ENCODE measurements at places on chromosomes 1 and 21.

DNA sequence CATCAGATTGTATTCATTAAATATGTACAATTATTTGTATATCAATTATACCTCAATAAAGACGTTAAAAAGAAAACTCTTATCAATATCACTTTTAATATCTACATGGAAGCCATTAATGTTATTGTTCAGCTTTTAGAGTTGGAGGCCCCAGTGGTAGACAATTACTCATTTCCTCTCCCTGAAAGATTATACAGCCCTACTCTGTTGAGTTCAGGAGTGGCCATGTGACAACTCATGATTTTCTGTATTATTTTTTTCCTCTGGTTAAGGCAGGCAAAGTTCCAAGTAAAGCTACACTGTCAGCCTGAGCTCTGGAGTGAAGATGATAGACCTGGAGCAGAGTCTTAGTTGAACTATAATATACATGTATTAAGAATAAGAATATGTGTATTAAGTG, 247.9 kb upstream of the B3GALT2 start:
- no peak overlapping the region for H3K27ac ChIP-seq
- H3K4me1 ChIP-seq = peaks cover 30% of the 10 kb centered on the region
- no peak for DNase-seq
- H3K4me3 ChIP-seq = no peak overlapping the region
- H3K36me3 ChIP-seq = peaks cover 45% of the 10 kb centered on the region

DNA sequence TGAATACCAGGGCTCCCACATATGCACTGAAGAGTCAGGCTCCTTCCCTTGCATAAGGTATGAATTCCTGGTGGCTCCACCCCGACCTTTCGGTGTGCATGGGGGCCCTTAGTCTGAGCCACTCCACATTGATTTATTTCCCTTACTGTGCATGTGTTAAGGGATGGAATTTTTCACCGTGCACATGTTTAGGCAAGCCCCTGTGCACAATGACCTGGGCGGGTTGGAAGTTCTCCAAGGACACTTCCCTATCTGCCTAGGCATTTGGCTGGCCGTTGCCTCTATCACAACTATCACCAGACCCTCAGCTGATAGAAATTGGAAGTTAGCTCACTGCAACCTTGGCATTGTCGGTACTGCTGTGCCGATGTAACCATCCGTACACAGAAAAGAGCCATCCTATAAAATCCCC, 9.7 kb downstream of the S100A6 start:
- DNase-seq = no peak
- peaks cover 12% of the 10 kb centered on the region for H3K4me1 ChIP-seq
- no peak overlapping the region for H3K4me3 ChIP-seq
- no peaks in the 10 kb centered on the region for H3K36me3 ChIP-seq
- no peak overlapping the region for H3K27ac ChIP-seq

DNA sequence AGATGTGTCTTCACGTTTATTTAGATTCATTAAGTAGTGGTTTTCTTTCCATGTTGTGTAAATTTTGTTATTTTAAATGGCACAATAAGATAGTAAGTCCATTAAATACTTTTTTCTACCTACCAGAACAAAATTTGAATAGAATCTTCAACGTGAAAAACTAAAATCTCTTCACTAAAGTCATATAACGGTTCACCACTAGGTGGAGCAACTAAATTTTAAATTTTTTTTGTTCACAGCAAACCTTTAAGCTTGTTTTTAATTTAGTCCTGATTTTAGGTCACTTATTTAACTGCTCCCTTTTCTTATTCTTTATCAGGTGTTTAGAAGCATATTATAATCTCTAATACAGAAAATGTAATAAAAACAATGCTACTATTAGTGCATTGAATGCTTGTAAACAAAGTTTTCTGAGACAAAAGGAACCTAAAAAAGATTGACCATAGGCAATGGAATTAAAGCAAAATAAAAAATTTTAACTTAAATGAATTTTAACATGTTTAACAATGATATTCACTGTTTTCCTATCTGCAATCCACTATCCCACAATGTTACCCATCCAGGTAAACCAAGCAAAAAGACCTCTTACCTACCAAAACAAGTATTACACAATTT, 28.3 kb upstream of the PKN2 start:
- no peaks in the 10 kb centered on the region for H3K36me3 ChIP-seq
- peaks cover 2% of the 10 kb centered on the region for H3K27me3 ChIP-seq
- peaks cover 13% of the 10 kb centered on the region for H3K4me1 ChIP-seq
- no peak for DNase-seq
- no peak overlapping the region for H3K4me3 ChIP-seq

- no peak overlapping the region for H3K4me3 ChIP-seq
- H3K4me1 ChIP-seq = no peaks in the 10 kb centered on the region
- H3K27me3 ChIP-seq = no peaks in the 10 kb centered on the region
- H3K36me3 ChIP-seq = peaks cover 45% of the 10 kb centered on the region
- H3K27ac ChIP-seq = no peak overlapping the region
These were observed 12.4 kb upstream of the SHISA4 start for GRCh38 chr1:201876148-201876818.

DNA sequence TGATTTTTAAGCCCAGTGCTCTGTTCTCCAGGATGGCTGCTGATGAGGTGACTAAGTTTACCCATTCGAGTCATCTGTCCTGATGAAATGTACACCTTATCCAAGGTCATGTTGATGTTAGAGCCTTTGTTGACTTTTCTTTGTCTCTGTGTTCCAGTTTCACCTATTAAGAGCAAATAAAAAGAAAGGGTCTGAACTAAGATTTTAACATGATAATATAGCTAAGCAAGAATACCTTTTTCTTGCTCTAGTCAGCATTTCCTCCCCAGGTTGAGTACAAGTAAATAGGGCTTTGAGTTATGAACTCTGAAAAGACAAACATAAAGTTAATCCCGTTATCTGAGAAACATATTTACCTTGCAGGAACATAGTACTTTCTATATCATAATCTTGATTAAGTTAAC, 52.1 kb upstream of the GPR88 start:
- DNase-seq = no peak
- H3K27me3 ChIP-seq = no peaks in the 10 kb centered on the region
- no peak overlapping the region for H3K4me3 ChIP-seq
- H3K27ac ChIP-seq = no peak overlapping the region
- no peaks in the 10 kb centered on the region for H3K4me1 ChIP-seq

DNA sequence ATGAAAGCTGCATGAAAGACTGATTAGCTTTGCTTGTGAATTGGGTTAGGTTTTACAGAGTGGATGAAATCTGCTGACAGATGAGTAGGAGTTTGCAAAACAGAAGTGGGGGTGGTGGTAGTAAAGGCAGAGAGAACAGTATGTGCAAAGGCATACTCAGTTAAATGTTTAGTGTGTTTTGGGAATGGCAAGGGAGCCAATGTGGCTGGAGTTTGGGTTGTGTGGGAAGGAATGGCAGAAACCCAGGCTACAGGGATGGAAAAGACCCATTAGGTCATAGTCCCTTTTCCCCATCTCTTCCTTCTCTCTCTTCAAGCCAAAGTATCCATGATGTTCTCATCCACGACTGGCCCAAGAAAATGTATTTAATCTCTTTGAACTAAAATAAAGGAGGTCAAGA, 362.2 kb upstream of the LYPLAL1 start:
- no peak overlapping the region for H3K4me3 ChIP-seq
- DNase-seq = no peak
- no peaks in the 10 kb centered on the region for H3K27me3 ChIP-seq

DNA sequence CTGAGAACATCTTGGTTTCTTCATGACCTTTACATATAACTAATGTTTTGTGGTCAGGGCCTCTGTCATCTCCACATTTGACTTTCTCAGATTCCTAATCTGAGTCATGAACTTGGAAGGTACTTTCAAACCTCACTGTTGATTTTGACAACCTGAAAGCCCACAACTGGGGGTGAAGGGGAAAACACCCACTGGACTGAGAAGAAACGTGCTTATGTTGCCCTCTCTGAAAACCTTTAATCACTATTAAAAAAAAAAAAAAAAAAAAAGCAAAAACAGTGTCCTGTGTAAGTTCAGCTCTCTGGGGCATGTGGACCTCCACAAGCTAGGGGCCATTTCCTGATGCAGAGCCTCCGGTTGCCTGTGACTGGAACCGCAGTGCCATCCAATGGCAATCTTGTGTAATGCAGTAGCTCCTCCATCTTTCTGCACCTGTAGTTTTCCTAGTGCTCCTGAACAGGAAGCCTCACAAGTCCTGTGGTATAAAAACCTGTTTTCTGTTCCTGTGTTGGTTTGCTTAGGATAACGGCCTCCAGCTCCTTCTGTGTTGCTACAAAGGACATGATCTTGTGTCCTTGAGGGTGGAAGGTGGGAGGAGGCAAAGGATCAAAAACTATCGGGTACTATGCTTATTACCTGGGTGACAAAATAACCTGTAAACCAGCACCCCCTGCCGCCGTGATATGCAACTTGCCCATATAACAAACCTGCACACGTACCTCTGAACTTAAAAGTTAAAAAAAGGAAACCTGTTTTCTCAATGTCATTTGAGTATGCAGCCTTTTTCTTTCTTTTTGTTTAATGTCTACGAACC, 124.5 kb downstream of the ZNF648 start:
- H3K4me1 ChIP-seq = peaks cover 1% of the 10 kb centered on the region
- H3K4me3 ChIP-seq = no peak overlapping the region
- peaks cover 4% of the 10 kb centered on the region for H3K27me3 ChIP-seq
- H3K36me3 ChIP-seq = no peaks in the 10 kb centered on the region
- peak; percentile 24 for DNase-seq
- no peak overlapping the region for H3K27ac ChIP-seq

- no peak for DNase-seq
- H3K4me1 ChIP-seq = no peaks in the 10 kb centered on the region
- no peak overlapping the region for H3K4me3 ChIP-seq
- H3K27me3 ChIP-seq = no peaks in the 10 kb centered on the region
- no peak overlapping the region for H3K27ac ChIP-seq
These were observed 40.1 kb downstream of the PRKCZ start for GRCh38 chr1:2090216-2090890.

DNA sequence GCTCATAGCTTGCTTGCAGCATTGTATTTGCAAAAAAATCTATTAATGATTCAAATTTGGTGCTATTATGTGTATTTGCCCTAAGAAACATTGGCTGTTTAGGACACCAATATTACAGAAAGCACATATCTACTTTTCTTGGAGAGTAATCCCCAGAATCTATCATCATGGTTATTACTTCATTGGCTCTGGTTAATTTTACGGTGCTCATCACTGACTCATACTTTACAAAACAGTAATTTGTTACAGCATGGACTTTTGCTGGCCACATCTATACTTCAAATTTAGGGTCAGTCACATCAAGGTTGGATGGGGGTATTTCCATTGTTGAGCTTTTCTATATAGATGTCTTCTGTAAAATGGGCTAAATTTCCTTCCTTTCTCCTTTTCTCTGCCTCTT, 45.7 kb downstream of the SH3GLB1 start:
- no peak for DNase-seq
- no peak overlapping the region for H3K27ac ChIP-seq
- H3K4me1 ChIP-seq = no peaks in the 10 kb centered on the region
- peaks cover 5% of the 10 kb centered on the region for H3K27me3 ChIP-seq
- H3K36me3 ChIP-seq = peaks cover 3% of the 10 kb centered on the region
- H3K4me3 ChIP-seq = no peak overlapping the region

DNA sequence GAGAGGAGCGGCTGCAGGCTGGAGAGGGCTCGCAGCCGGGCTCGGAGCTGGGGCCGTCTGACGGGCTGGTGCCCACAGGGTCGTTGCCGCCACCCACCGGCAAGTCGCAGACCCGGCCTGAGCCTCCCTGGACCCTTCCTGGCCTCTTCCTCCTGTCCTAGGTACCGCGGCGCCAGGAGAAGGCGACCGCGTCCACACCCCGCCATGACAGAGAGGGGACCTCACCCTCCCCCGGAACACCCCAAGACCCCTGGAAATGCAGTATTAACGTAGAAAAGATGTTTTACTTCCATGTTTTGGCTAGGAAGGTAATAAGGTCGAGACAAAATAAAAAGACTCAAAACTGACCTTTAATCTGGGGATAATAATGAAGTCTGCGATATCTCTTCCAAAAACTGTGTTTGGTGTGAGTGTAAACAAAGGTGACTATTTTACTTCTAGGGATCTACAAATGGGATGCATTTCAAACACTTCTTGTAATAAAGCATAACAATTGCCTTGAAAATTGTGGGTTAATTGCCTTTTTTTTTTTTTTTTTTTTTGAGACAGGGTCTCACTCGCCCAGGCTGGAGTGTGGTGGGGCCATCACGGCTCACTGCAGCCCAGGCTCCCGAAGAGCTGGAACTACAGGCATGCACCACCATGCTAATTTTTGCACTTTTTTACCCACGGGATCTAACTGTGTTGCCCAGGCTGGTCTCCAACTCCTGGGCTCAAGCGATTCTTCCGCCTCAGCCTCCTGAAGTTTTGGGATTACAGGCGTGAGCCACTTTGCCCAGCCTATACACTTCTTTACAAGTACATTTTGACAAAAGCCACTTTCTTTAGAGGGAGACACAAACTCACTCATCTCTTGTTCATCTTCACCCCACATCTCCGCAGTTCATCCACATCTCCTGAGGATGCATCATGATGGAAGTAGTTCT, 838 bp upstream of the RSRP1 start:
- H3K27me3 ChIP-seq = peaks cover 6% of the 10 kb centered on the region
- H3K4me3 ChIP-seq = peak overlapping the region; percentile 89
- H3K36me3 ChIP-seq = peaks cover 43% of the 10 kb centered on the region
- DNase-seq = no peak
- H3K4me1 ChIP-seq = peaks cover 27% of the 10 kb centered on the region

- peak overlapping the region; percentile 24 for H3K4me3 ChIP-seq
- peaks cover 2% of the 10 kb centered on the region for H3K27me3 ChIP-seq
These were observed 11.9 kb upstream of the RIPPLY3 start for GRCh38 chr21:36994501-36995158.

GRCh38 chr1:91784616-91785015, 101.3 kb downstream of the TGFBR3 start:
- H3K27me3 ChIP-seq = no peaks in the 10 kb centered on the region
- H3K27ac ChIP-seq = no peak overlapping the region
- peaks cover 2% of the 10 kb centered on the region for H3K4me1 ChIP-seq
- DNase-seq = no peak

DNA sequence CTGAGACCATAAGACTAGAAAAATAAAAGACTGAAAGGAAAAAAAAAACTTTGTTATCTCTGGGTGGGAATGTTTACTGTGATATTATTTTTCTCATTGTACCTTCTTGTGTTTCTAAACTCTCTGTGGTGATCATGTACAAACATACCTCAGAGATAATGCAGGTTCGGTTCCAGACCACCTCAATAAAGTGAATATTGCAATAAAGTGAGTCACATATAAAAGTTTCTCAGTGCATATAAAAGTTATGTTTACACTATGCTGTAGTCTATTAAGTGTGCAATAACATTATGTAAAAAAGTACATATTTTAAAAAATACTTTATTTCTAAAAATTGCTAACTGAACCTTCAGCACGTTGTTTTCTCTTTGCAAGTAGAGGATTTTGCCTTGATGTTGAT, 137.5 kb downstream of the CENPF start:
- no peaks in the 10 kb centered on the region for H3K27me3 ChIP-seq
- H3K36me3 ChIP-seq = no peaks in the 10 kb centered on the region
- H3K27ac ChIP-seq = no peak overlapping the region
- no peaks in the 10 kb centered on the region for H3K4me1 ChIP-seq

- no peaks in the 10 kb centered on the region for H3K27me3 ChIP-seq
- H3K4me1 ChIP-seq = peaks cover 8% of the 10 kb centered on the region
- DNase-seq = no peak
- no peaks in the 10 kb centered on the region for H3K36me3 ChIP-seq
These were observed 193.8 kb downstream of the DYRK1A start for GRCh38 chr21:37560385-37560784.

Measured in T-helper 2 cell treated with Interferon-gamma antibody and Interleukin-4, amounts not matched to agents 5 μg/mL and 100 μg/mL, for 36 hours (primary cell).